MCF 10A (cell line): ENCODE measurements at places on chromosomes 7 and 10. TPM values are rescaled to one million over a fixed set of nuclear protein-coding genes. Genes with fewer than 3 reads are reported as not detected.
A peak's percentile ranks its signal among the peaks of the same experiment; 100 is the strongest.

GRCh38 chr7:39950473-39951225 lies 593 bp downstream of the CDK13 start:
- H3K27ac ChIP-seq, result peak overlapping the region; percentile 96
- H3K27me3 ChIP-seq, result no peaks in the 10 kb centered on the region
- peaks cover 20% of the 10 kb centered on the region for H3K36me3 ChIP-seq
- H3K4me3 ChIP-seq, result peak overlapping the region; percentile 96

GRCh38 chr10:113576852-113577251 lies 24.0 kb downstream of the HABP2 start:
- H3K4me3 ChIP-seq, result no peak overlapping the region
- DNase-seq, result peak; percentile 62
- H3K4me1 ChIP-seq, result no peaks in the 10 kb centered on the region
- H3K27me3 ChIP-seq, result peaks cover 54% of the 10 kb centered on the region
- H3K36me3 ChIP-seq, result no peaks in the 10 kb centered on the region
- no peak overlapping the region for H3K27ac ChIP-seq

GRCh38 chr10:63467841-63468240 lies 2.1 kb upstream of the JMJD1C start:
- peak overlapping the region; percentile 93 for H3K27ac ChIP-seq
- no peak overlapping the region for H3K4me3 ChIP-seq
- no peaks in the 10 kb centered on the region for H3K27me3 ChIP-seq
- H3K36me3 ChIP-seq, result peaks cover 6% of the 10 kb centered on the region

DNA sequence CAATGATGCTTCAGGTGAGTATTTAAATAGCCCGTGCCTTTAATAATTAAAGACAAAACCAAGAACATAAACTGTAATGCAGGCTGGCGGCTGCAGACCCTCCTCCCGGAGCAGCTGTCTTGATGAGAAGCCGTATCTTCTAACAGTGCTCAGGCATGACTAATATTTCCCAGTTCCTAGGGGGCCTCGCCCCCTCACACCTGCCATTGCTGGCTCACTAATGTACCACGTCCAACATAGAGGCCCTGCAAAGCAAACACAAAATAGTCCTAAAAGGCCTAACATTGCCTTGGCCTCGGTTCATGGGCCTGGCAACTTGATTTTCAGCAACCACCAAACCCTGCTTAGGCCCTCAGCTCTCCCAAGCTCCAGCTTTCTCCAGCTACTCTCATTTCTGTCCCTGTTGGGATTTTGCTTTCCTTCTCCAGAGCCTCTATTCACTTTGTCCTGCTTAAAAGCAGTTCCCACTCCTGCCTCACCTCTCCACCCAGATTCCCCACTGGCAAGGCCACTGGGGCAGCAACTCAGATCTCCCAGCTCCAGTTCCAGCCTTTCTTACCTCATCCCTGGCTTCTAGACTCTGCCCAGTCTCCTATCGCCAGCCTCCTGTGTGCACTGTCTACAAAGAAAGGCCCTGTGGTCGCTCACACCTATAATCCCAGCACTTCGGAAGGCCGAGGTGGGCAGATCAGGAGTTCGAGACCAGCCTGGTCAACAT lies 16.2 kb downstream of the SORBS1 start:
- no peaks in the 10 kb centered on the region for H3K36me3 ChIP-seq
- H3K4me3 ChIP-seq, result no peak overlapping the region
- no peaks in the 10 kb centered on the region for H3K27me3 ChIP-seq
- H3K4me1 ChIP-seq, result no peaks in the 10 kb centered on the region
- no peak overlapping the region for H3K27ac ChIP-seq

DNA sequence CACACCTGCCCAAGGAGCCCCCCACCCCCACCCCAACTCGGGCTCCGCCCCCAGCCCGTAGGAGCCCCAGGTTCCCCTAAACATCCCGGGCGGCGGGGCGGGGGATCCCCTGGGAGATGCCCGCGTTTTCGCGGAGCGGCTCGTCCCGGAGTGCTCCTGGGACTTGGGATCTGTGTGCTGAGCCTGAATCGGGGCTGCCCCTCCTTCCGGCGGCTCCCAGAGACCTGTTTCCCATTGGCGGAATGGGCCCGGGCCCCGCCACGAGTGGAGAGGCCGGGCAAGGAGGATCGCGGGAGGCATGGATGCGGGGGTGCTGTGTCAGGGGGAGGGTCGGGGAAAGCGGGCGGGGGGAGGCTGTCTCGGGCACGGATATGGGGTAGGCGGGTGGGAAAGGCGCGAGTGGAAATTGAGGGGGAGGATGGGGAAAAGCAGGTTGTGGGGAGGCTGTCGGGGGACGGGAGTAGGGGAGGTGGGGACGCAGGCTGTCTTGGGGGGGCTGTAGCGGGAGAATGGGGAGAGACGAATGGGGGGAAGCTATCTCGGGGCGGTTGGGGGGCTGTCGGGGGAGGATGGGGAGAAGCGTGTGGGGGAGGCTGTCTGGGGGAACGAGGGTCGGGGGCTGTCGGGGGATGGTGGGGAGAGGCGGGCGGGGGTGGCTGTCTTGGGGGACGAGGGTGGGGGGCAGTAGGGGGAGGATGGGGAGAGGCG lies 572 bp upstream of the BHLHA15 start:
- no peak for DNase-seq
- H3K27me3 ChIP-seq, result no peaks in the 10 kb centered on the region
- peaks cover 17% of the 10 kb centered on the region for H3K36me3 ChIP-seq
- H3K4me1 ChIP-seq, result no peaks in the 10 kb centered on the region

DNA sequence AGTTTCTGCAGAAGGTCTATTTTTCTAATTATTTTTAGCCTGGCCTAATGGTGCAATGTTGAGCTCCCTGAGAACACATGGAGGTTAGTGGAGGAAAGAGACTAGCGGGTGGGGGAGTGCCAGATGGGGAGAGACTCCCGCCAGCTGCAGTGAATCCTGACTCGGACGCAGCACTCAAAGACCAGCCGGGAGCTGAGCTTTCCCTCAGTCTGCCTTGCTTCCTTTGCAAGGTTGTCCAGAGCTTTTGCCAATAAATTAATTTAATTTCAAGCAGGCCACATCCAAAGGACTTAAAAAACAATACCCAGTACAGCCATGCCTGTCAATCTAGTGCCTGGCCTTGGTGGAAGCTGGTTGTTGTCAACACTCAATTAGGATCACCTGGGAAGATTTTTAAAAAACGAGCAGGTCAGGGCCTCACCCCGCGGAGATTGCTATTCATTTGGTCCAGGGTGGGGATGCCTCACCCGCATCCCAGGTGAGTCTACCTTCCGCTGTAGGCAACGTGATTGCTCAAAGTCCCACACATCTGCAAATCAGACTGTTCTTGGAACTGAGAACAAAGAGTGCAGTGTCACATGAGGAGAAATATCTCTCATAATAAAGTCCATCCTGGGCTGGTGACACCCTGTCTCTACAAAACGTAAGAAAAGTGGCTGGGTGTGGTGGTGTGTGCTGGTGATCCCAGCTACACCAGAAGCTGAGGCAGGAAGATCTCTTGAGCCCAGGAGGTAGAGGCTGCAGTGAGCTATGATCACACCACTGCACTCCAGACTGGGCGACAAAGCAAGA lies 4.0 kb downstream of the CLRN3 start:
- no peaks in the 10 kb centered on the region for H3K27me3 ChIP-seq
- H3K36me3 ChIP-seq, result no peaks in the 10 kb centered on the region
- H3K4me1 ChIP-seq, result peaks cover 15% of the 10 kb centered on the region

GRCh38 chr7:135939261-135939812 lies 37.8 kb downstream of the MTPN start:
- H3K4me1 ChIP-seq, result peaks cover 13% of the 10 kb centered on the region
- H3K27ac ChIP-seq, result no peak overlapping the region
- no peak overlapping the region for H3K4me3 ChIP-seq
- no peaks in the 10 kb centered on the region for H3K27me3 ChIP-seq

- H3K27me3 ChIP-seq, result no peaks in the 10 kb centered on the region
- H3K4me1 ChIP-seq, result peaks cover 6% of the 10 kb centered on the region
- DNase-seq, result no peak
- H3K27ac ChIP-seq, result no peak overlapping the region
- H3K4me3 ChIP-seq, result no peak overlapping the region
- no peaks in the 10 kb centered on the region for H3K36me3 ChIP-seq
Observed at GRCh38 chr10:13925971-13926780, 339.4 kb downstream of the PRPF18 start.

DNA sequence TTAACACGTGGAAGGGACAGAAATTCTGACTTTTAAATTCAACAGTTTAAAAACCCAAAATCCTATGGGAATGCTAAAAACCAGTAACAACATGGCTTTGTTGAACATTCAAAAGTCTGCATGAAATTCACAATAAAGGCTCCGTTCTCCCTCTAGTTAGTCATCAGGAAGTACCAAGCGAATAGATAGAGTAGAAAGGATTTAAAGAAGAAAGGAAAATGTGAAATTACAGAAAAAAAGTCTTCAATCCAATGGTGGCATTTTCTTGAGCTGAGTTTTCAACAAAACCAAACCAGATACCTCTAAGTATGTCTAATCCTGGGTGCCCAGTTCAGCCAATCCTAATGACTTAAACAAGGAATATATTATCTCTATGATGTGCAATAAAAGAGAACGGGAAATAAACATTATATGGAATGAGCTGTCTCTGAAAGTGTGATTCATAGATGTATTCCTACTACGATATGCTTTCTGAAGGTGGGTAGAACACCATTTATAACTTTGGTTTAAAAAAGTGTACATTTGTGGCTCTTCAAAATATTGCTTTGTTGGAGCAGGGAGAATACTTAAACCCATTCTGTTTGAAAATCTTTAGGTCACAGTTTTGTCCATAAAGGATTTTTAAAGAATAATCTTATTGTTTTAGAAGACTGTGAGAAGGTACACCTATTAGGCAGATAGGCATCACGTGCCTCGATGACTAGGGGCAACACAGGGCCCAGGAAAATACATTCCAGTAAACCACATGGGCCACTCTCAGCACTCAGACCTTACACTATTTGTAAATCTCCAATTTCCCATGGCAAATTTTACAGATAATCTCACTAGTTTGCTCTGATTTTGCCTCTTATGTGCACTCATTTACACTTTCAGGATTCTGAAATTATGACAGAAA lies 87.7 kb downstream of the CUBN start:
- H3K36me3 ChIP-seq, result no peaks in the 10 kb centered on the region
- H3K27me3 ChIP-seq, result no peaks in the 10 kb centered on the region
- no peak for DNase-seq
- H3K4me3 ChIP-seq, result no peak overlapping the region
- H3K4me1 ChIP-seq, result no peaks in the 10 kb centered on the region

- peaks cover 2% of the 10 kb centered on the region for H3K27me3 ChIP-seq
- H3K27ac ChIP-seq, result no peak overlapping the region
- H3K36me3 ChIP-seq, result no peaks in the 10 kb centered on the region
- no peak for DNase-seq
- H3K4me3 ChIP-seq, result no peak overlapping the region
Observed at GRCh38 chr7:122383934-122384333, 79.4 kb upstream of the FEZF1 start.

- H3K4me1 ChIP-seq, result no peaks in the 10 kb centered on the region
- H3K27me3 ChIP-seq, result no peaks in the 10 kb centered on the region
- H3K36me3 ChIP-seq, result peaks cover 7% of the 10 kb centered on the region
Observed at GRCh38 chr7:16395121-16395520, 26.2 kb downstream of the CRPPA start.

- H3K4me3 ChIP-seq, result no peak overlapping the region
- peaks cover 26% of the 10 kb centered on the region for H3K4me1 ChIP-seq
- H3K36me3 ChIP-seq, result peaks cover 6% of the 10 kb centered on the region
- no peak overlapping the region for H3K27ac ChIP-seq
- no peaks in the 10 kb centered on the region for H3K27me3 ChIP-seq
Observed at GRCh38 chr10:34780818-34781380, 34.2 kb downstream of the PARD3 start.

DNA sequence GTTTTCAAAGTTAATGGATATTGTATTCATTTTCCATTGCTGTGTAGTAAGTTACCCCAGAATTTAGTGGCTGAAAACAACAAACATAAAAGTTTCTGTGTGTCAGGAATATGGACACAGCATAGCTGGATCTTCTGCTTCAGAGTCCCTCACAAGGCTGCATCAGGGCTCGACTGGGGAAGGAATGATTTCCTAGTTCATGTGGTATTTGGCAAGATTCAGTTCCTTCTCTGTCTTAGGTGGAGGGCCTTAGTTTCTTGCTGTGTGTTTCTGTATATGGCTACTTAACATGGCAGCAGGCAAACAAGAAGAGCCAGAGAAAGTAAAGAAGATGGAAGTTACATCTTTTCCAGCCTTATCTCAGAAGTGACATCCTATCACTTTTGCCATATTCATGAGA lies 51.1 kb downstream of the TPST1 start:
- peaks cover 5% of the 10 kb centered on the region for H3K4me1 ChIP-seq
- no peak overlapping the region for H3K27ac ChIP-seq
- no peaks in the 10 kb centered on the region for H3K36me3 ChIP-seq
- H3K27me3 ChIP-seq, result no peaks in the 10 kb centered on the region
- no peak overlapping the region for H3K4me3 ChIP-seq

- no peak overlapping the region for H3K4me3 ChIP-seq
- DNase-seq, result no peak
- H3K27me3 ChIP-seq, result no peaks in the 10 kb centered on the region
- no peaks in the 10 kb centered on the region for H3K4me1 ChIP-seq
- no peak overlapping the region for H3K27ac ChIP-seq
Observed at GRCh38 chr7:11436773-11437524, 395.0 kb downstream of the THSD7A start.

DNA sequence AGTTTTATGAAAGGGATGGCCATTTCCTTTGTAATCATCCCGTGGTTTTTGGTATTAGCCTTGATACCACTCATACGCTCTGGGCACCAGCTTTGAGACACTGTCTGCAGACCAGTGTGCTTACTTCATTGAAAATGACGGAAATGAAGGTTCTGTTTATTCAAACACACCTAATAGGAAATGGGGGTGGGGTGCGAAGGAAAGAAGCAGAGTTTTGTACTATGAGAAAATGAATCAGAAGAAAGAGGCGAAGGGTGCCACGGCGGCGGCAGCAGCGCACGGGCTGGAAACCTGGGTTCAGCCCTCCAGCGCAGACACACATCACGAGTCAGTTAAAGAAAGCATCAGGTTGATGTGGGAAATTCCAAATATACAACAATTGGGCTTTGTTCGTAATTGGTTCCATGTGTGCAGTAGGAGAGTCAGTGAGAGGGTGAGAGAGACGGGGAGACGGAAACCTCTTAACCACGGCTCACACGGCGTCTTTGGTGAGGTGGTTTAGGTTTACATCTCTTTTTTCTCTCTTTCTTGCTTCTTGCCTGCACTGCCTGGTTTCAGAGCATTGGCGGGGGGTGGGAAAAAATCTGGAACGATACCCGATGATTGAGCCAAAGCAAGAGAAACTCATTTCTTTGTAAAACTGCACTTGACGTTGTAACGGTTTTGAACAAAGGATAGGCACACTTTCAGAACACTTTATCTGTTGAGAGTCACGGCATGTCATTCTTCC lies 321.2 kb downstream of the FRMD4A start:
- DNase-seq, result no peak
- H3K36me3 ChIP-seq, result no peaks in the 10 kb centered on the region
- peak overlapping the region; percentile 64 for H3K4me3 ChIP-seq

LIPK gene
- not detected in 2 replicates for total RNA-seq

ZNF804B gene
- not detected in 2 replicates for total RNA-seq

PLXNA4 gene
- not detected in 2 replicates for total RNA-seq

CRYGN gene
- not detected in 2 replicates for total RNA-seq

CHAT gene
- total RNA-seq, result not detected in 2 replicates

ODAD2 gene
- total RNA-seq, result 0.28 and 1.3 TPM in 2 replicates

FAM25C gene
- total RNA-seq, result not detected in 2 replicates

HTR7 gene
- 14.1 and 15.3 TPM in 2 replicates for total RNA-seq

CYP2E1 gene
- total RNA-seq, result not detected in 2 replicates

CROT gene
- 5.7 and 6.5 TPM in 2 replicates for total RNA-seq

LRRC61 gene
- total RNA-seq, result 8.4 and 10.1 TPM in 2 replicates

GJD4 gene
- total RNA-seq, result not detected in 2 replicates

ZNF365 gene
- 1.3 and 2.9 TPM in 2 replicates for total RNA-seq

HOXA9 gene
- total RNA-seq, result 6.9 and 7.6 TPM in 2 replicates

FBXL13 gene
- 0.35 and 0.74 TPM in 2 replicates for total RNA-seq
